Kidney glomerular epithelial cell (primary cell): ENCODE measurements at places on chromosomes 1 and 21.

DNA sequence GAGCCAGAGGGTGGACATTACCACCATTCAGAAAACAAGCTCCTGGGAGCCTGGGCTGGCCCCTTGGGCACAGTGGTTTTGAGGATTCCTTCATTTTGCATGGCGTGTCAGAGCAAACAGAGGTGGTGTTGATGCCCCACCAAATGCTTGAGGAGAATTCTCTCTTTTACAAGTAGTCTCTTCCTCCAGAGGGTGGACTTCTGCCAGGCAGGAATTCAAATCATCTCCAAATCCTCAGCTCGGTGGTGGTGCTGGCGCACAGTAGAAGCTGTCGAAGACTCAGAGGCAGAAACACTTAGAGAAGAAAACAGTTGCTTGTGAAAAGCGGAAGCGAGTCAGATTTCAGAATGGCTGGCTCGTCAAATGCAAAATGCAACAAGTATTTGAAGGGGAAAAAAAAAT lies 3.4 kb upstream of the CHI3L1 start:
- DNase-seq = no peak

DNA sequence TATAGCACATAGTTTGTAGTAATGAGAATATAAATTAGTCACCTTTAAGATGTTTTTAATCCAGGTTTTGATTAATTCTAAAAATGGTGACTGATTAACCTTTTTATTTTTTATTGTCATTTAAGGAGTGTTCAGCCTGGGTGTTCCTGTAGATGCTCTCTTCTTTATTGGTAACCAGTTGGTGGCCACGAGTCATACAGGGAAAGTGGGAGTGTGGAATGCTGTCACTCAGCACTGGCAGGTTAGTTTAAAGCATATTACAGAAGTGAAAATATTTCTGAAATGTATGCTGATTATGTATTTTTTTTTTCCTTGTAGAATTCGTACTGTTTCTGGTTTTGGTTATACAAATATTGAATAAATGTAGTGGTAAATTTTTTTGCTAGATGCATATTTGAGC lies 28.1 kb downstream of the KCTD3 start:
- no peak for DNase-seq

- DNase-seq = no peak
These were observed 87.1 kb downstream of the SLC5A9 start for GRCh38 chr1:48309564-48310082.

DNA sequence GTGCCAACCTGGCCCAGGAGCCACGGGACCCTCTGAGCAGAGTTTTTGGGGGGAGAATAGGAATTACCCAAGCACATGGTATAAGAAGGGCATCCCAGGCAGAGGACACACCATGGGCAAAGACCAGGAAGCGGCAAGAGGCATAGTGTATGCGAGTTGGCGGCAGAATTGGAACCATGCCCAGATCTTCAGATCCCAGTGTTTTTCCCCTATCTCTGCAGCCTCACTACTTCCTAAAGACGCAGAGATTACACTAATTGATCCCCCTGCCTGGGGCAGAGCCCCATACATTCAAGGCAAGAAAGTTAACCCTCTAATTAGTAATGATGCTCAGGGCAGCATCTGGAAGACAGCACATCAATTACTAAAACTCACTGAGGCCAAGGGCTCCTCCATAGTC lies 48.2 kb downstream of the SYT2 start:
- DNase-seq = no peak

DNA sequence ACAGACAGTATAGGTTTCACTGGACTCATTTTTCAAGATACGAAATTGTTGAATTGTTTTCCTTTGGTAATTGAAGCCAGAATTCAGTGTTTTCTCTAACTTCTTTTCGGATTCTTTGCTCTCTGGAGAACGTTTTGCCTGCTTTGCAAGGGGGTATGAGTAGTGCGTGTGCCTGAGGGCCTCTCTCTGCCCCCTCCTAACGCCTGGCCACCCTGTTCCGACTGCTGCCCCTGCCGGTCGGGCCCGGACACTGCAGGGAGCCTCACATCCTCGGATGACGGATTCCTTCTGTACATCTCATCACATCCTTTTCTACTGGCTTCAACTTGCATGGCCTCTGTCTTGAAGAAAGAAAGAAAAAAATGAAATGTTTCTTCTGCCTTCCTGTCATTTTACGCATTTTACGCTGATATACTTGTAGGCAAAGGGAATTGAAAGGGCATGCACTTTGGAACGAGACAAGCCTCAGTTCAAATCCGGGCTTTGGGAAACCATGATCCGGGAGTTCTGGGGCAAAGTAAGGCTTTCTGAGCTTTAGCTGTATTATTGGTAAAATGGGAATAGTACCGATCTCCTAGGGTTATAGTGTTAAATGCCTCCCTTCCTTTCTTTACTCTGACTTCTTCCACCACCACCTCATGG lies 65.1 kb downstream of the DISC1 start:
- DNase-seq = no peak

GRCh38 chr1:232184561-232185530 lies 445.1 kb downstream of the SIPA1L2 start:
- DNase-seq = no peak

GRCh38 chr1:121418369-121419049 lies 233.7 kb downstream of the SRGAP2C start:
- DNase-seq = peak; percentile 51

DNA sequence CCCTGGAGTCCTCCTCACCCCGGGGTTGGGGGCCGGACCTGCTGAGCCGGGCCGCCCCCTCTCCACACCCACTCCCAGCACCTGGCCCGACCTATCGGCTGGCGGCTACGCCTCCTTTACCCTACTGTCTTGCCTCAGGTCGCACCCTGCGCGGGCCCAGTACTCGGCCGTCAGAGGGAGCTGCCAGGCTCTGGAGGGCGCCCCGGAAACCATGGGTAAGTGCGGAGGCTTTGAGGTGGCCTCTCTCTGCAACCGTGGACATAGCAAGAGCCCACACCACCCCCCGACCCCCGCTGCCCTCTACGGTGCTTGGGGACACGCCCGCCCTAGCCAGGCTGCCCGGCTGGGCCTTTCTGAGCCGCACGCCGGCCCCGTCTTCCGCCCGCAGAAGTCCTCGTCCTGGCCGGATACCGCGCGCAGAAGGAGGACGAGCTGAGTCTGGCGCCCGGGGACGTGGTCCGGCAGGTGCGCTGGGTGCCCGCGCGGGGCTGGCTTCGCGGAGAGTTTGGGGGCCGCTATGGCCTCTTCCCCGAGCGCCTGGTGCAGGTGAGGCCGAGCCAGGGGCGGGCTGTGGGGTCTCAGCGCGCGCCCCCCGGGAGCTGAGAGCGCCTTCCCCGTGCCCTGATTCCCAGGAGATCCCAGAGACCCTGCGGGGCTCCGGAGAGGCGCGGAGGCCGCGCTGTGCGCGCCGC lies at the start of gene SH3D21:
Gene SH3D21 (plus strand): TSS at position 159 of the 692 bp plus-strand sequence. CDS start 53 bp downstream, at position 212.
- no peak for DNase-seq

- DNase-seq = no peak
These were observed 1.6 kb downstream of the ADAM15 start for GRCh38 chr1:155052439-155053395.

DNA sequence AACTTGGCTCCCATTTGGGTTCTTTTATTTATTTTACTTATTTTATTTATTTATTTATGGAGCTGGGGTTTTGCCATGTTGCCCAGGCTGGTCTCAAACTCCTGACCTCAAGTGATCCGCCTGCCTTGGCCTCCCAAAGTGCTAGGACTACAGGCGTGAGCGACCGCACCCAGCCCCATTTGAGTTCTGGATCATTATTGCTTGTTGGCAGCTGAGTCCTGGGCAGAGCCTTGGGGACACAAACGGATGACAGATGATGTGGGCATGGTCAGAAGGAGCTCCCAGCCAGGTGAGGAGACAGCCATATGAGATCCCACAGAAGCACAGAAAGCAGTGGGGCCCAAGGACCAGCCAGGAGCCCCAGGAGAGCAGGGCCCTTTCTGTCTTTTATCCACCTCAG lies 254.0 kb downstream of the MATN1 start:
- DNase-seq = no peak

- no peak for DNase-seq
These were observed 17.8 kb upstream of the LRRC47 start for GRCh38 chr1:3814065-3814464.

- DNase-seq = peak; percentile 66
These were observed 2.8 kb upstream of the IGSF8 start for GRCh38 chr1:160101037-160101716.

- DNase-seq = no peak
These were observed 4.9 kb upstream of the WNT3A start for GRCh38 chr1:228001738-228002535.

DNA sequence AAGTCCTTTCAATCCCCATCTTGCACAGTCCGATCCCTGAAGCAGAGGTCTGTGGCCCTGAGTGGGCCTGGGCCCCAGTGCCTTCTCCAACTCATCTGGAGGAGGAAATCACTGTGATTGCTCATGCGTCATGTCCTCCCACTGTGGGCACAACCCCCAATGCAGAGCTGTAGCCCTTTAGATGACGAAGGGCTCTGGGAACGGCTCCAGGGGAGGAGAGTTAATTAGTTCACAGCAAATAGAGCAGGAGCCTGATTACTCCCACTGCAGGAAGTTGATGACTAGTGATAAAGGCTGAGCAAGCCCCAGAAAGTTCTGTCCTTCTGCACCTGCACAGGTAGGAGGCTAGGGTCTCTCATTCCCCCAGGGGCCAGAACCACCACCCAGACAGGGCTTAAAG lies 111.5 kb downstream of the CCDC185 start:
- DNase-seq = peak; percentile 96

DNA sequence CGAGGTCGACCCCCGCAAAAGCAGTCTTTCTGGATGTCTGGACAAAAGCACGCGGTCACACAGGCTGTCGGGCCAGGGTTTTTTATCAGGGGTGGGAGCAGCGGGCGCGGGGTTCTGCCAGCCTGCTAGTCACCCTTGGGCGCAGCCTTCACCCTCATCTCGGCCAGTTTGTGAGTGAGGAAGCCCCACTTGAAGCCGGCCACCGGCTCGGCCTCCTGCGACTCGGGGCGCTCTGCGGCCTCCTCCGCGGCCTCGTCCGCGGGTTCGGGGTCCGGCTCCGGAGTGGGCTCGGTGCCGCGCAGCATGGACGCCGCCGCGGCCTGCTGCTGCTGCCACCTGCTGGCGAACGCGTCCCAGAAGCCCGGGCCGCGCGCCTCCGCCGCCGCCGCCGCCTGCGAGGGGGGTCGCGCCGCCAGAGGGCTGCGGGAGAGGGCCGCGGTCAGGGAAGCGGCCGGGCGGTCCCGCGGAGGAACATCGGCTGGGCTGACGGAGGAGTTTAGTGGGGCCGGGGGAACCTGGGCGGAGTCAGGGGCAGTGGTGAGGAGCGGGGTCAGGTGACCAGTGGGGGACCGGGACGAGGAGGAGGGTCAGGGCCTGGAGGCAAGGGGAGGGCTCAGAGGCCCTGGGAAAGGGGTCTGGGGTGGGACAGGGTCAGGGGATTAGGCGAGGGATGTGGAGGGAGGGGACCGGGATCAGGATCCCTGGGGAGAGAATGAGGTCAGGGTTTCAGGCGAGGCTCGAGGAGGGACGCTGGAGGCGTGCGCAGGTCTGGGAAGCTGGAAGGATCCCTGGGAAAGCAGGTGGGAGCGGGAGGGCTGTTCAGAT lies 4.5 kb downstream of the C1orf232 start:
- no peak for DNase-seq

DNA sequence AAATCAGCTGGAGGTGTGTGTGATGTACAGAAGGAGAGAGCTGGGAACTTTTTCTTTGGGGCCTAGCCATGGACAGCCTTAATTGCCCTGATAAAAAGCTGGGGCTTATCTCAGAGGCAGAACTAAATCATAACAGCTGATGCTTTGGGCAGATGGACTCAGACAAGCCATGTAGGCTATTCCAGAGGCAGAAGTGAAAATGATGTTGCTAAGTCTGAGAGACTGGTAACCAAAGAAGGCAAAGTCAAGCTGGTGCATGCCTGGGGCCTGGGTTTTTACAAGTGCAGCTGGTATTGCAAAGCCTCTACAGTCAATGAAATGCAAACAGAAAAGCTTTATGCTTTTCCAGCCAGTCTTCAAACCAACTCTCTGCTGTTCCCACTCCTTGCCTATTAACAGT lies 39.0 kb upstream of the LMX1A start:
- DNase-seq = no peak

GRCh38 chr1:169491845-169492281 lies 6.1 kb upstream of the SLC19A2 start:
- no peak for DNase-seq

DNA sequence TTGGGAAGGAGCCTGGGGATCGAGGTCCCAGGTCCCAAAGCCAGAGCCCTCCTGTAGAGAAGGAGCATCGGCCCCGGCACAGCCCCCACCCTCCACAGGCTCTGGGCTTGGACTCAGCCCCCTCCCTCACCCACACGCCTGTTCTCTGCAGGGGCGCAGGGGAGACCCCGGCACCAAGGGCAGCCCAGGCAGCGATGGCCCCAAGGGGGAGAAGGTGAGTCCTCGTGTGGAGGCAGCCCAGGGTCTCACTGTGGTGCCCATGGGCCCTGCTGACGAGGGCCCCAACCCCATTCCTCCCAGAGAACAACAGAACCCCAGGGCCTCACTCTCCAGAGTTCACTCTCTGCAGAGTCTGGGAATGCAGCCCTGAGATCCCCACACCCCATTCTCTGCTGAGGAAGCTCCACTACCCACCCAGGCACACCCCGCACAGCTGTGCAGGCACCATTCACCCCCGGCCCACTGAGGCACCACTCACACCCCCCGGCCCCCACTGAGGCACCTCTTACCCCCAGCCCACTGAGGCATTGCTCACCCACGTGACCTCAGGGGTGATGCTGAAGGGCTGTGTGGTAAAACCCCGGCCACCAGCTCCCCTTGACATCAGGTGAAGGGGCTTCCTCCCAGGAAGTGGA lies 21.8 kb downstream of the COL6A2 start:
- DNase-seq = no peak

DNA sequence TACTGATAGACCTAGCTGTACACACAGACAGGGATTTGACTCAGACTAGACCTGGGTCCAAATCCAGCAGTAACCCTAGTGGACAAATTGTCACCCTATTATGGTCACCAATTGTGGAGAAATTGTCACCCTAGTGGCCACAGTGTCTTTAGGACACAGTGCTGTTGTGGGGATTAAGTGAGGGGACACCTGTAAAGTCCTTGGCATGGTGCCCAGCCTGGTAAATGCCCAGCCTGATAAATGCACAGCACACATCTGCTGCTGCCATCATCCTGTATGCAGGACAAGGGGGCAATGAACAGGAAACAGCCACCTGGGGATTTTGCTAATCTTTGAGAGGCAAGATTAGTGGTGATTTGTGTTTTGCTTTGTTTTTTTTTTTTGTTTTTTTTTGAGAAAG lies 2.3 kb downstream of the TMEM61 start:
- DNase-seq = no peak

DNA sequence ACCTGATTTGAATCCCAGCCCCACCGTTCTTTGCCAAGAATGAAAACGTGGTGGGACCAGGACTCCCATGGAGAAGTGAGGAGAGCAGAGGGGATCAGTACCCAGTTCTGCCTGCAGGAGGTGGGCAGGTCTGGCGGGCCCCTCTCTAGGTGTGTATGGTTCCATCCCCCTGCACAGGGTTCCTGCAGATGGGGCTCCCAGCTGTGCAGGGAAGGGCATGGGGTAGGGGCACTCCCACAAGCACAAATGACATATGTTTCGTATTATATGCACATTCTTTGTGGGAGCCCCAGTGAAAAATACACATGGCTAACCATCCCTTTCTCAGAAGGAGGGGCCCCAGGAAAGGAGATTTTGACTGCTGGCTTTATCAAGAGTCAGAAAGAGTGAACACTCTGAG lies 144.6 kb downstream of the PLPP3 start:
- no peak for DNase-seq
